ENCODE measurements at places on chromosomes 13 and 19.

- DNase-seq = no peak
Measured at GRCh38 chr13:67416047-67416925, 186.2 kb upstream of the PCDH9 start.

DNA sequence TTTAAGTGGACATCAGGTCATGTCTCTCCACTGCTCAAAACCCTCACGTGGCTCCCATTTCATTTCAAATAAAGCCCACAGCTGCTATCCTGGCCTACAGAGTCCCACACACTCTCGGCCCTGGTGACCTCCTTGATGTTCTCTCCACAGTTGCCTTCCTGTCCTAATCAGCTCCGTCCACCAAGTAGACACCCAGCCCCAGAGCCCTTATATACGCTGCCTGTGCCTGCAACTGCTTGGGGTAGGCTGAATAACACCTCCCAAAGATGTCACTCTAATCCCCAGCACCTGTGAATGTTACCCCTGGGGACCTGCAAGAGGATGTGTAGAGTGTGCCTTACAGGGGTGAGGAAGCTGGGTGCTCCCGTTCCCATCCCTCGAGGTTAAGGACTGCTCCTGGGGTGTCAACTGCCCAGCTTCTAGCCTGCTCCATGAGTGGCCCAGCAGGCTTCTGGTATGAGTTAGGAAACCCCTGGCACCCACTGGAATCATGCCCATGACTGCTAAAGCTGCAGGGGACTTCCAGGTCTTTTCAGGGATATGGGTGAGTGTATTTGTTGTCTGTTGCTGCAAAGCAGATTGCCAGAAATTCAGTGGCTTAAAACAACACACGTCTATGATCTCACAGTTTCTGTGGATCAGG is 6.0 kb downstream of the FAM187B start:
- no peak for DNase-seq

DNA sequence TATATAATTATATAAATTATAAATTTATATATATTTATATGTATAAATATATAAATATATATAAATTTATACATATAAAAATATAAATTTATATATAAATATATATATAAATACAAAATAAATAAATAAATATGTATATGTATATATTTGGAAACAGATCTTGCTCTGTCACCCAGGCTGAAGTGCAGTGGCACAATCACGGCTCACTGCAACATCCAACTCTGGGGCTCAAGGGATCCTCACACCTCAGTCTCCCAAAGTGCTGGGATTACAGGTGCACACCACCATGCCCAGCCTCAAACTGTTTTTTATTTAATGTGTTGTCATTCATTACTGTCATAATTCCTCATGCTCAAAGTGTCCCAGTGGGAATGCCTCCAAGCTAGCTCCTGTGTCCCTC is 25.2 kb upstream of the PDCD5 start:
- DNase-seq = no peak

DNA sequence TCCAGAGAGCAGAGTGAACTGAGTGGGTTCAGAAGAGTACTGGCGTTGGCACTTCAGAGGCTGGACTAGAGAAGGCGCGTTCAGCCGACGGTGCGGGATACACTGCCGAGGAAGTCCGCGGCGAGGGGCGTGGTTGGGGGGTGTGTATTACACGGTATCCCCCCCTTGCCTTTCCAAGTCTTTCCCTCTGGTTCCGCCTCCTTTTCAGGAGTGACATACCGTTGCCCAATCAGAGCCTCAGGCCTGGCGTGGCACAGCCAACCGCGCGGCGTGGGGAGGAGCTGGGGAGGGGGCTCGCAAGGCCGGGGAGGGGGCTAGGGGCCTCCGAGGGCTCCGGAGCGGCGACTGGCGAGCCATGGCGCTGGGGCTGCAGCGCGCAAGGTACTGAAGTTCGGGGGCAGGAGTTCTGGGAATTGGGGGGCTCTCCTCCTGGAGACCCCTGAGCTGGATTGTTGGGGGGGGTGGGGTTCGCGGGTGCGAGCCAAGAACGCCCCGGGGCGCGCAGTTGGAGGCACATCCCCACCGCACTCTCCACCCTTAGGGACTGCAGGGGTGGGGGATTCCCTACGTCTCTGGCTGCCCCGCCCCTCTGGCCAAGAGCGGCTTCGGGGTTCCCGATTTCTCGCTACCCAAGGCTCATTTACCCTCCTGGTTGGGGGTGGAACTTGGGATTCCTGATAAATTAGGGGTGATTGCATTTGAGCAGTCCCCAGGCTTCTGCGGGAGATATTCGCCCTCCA is at the start of gene HIF3A:
TSS of gene HIF3A (plus strand) at position 321 of the 740 bp plus-strand sequence. CDS start at position 356, 35 bp downstream.
- DNase-seq = no peak

GRCh38 chr19:51702103-51702824 is 9.1 kb downstream of the SPACA6 start:
- DNase-seq = peak; percentile 54

DNA sequence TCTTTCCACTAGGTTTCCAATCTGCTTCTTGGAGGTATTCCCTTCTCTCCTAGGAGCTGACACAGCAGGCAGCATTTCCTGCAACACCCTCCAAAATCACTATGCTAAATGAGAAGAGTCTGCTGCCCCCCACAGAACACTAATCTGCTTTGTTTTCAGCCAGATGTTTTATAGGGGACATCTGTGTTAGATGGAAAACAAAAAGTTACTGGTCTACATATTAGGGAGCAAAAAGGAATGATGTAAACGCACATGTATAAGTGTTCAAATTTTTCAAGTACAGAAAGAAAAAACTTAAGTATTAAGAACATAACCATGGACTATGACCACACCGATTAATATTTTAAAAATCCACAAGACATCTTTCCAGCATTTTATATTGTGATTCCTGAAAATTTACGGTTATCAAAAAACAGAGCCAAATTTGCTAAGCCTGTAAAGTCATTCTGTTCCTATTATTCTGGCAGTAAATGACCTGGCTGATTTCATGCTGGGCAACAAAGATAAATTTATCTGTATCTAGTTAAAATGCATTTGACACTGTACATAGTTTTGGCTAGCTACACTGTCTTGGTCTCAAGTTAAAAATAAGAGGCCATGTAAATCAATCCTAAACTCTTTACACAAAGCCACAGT is 63.3 kb downstream of the DCLK1 start:
- DNase-seq = no peak

GRCh38 chr19:19434483-19435045 is 29.1 kb downstream of the GATAD2A start:
- no peak for DNase-seq

- DNase-seq = no peak
Measured at GRCh38 chr13:77535448-77535847, at the start of gene SCEL. TSS of gene SCEL (plus strand) at chr13:77535706. CDS start at chr13:77555876, 20,170 bp downstream.

DNA sequence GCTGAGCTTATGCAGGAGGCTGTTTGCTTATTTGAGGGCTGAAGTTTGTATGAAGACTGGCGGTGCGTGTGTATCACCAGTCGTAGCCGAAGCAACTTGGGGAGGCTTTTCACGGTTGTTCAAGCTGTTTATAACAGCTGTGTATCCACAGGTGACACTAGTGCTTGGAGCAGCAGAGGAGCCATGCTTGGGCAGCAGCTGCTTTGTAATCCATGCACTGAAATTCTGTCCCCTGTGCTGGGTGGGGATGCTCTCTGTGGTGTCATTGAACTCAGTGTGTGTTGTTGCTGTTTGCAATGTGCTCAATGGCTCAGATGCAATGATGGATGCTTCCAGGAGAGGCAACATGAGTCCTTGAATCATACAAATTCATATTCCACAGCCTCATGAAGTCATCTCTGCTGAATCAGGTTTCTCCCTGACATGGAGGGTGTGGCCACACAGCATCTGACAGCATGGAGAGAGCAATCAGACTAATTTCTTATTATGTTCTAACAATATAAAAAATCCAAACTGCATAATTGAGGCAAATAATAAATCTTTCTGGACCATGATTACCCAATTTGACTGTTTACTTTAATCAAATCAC is 18.8 kb upstream of the GTF3A start:
- DNase-seq = no peak

GRCh38 chr19:55544776-55545439 is 435 bp downstream of the SBK3 start:
- DNase-seq = no peak

DNA sequence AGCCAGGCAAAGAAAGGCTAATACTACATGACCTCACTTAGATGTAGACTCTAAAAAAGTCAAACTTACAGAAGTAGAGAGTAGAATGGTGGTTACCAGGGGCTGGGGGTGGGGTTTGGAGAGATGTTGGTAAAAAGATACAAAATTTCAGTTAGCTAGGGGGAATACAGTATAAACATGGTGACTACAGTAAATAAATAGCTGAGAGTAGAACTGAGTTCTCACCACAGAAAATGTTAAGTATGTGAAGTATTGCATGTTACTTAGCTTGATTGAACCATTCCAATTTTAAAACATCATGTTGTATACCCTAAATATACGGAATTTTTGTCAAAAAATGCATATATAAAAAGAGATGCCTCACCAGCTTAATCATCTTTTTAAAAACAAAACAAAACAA is 67.5 kb upstream of the DOCK9 start:
- no peak for DNase-seq

- no peak for DNase-seq
Measured at GRCh38 chr19:6417713-6418561, 6.7 kb downstream of the KHSRP start.

- DNase-seq = peak; percentile 14
Measured at GRCh38 chr13:45847554-45848224, 3.9 kb downstream of the SIAH3 start.

GRCh38 chr13:34153428-34154180 is 335.7 kb downstream of the RFC3 start:
- DNase-seq = no peak

DNA sequence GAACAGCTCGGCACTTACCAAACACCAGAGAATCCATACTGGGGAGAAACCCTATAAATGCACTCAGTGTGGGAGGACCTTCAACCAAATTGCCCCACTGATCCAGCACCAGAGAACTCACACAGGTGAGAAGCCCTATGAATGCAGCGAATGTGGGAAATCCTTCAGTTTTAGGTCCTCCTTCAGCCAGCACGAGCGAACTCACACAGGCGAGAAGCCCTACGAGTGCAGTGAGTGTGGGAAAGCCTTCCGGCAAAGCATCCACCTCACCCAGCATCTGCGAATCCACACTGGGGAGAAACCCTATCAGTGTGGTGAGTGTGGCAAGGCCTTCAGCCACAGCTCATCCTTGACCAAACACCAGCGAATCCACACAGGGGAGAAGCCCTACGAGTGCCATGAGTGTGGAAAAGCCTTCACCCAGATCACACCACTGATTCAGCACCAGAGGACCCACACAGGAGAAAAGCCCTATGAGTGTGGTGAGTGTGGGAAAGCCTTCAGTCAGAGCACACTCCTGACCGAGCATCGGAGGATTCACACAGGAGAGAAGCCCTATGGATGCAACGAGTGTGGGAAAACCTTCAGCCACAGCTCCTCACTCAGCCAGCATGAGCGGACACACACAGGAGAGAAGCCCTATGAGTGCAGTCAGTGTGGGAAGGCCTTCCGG is 8.3 kb downstream of the ZNF135 start:
- no peak for DNase-seq

DNA sequence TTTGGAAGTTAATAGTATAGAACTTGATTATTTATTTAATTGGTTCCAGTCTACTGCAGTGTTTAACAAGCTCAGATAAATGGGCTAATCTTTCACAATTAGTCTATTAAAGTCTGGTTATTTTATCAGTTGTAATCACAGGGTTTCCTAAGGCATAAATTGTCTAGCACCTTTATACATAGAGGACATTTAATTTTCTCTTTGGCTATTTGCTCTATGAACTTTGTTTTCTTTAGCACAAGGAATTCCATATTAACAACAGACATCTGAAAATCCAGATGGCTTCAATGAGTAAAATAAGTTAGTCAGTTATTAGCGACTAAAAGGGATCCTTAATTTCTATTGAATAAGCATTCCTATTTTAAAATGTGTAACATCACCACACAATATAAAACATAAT is 1350.8 kb upstream of the SLC10A2 start:
- no peak for DNase-seq

DNA sequence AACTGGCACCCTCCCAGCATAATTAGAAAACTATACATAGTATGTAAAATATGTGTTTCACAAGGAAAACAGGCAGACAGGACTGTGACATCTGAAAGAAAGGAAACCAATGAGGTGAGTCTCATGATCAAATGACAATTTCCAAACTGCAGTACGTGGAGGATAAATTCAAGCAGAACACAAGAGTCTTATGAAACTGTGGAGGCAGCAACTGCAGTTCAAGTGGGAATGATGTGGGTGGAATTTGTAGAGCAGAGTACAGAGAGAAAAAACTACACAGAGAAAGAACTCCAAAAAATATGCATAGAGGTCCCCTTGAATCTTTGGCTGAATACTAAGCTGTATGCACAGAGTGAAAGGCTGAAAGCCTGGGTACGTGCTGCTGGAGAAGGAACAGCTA is 9.7 kb downstream of the SIGLEC6 start:
- DNase-seq = no peak

- DNase-seq = no peak
Measured at GRCh38 chr19:16541526-16542044, 652 bp downstream of the CHERP start.

- no peak for DNase-seq
Measured at GRCh38 chr19:4374498-4375163, 25.7 kb downstream of the SH3GL1 start.

- no peak for DNase-seq
Measured at GRCh38 chr13:44802491-44802890, 186.8 kb downstream of the NUFIP1 start.

- DNase-seq = no peak
Measured at GRCh38 chr19:44111910-44112463, 1.2 kb upstream of the ZNF225 start.

- no peak for DNase-seq
Measured at GRCh38 chr13:87244256-87244890, 426.8 kb upstream of the SLITRK5 start.

- DNase-seq = no peak
Measured at GRCh38 chr19:5074407-5074806, 105.5 kb downstream of the KDM4B start.

- DNase-seq = no peak
Measured at GRCh38 chr13:73242515-73243015, 183.8 kb downstream of the KLF5 start.

GRCh38 chr13:96141032-96141431 is 51.1 kb downstream of the HS6ST3 start:
- no peak for DNase-seq

DNA sequence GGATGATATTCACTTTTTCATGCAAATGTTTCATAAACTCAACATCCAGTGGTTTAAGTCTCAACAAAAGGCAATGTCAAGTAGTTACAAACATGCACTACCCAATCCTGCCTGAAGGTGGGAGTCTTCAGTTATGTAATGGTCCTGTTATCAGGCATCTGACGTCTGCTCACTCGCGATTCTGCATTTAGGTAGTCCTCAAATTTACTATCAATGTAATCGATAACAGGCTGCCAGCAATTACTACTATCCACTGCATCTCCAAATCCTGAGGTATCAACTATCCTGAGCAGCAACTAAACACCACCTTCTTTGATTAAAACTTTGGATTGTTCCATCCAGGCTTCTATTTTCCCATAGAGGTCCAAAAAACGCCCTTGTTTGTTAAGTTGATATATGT is 51.2 kb downstream of the NLRP12 start:
- DNase-seq = peak; percentile 41

DNA sequence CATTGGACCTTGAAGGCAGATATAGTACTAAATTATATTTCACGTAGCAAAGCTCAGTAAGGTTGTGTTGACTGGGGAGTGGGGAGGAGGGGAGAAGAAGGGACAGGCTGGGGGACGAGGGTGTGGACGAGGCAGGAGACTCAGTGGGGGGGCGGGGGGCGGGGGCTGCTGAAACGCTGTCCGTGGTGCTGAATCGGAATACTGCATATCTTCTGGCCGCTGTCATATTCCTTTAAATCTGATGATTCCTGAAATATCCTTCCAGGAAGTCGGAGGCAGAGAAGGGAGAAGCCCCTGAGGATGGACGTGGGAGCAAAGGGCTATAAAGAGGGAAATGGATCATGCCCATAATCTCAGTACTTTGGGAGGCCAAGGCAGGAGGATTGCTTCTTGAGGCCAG is 34.7 kb upstream of the CASP14 start:
- no peak for DNase-seq

Data from activated naive CD4-positive, alpha-beta T cell treated with anti-CD3 and anti-CD28 coated beads, Interleukin-2, amount 50 U/mL, for 16 hours (primary cell).